Mesothelial cell of epicardium (in vitro differentiated cells): ENCODE measurements at places on chromosomes 3 and 15. TPM values are rescaled to one million over a fixed set of nuclear protein-coding genes. Genes with fewer than 3 reads are reported as not detected.

DNA sequence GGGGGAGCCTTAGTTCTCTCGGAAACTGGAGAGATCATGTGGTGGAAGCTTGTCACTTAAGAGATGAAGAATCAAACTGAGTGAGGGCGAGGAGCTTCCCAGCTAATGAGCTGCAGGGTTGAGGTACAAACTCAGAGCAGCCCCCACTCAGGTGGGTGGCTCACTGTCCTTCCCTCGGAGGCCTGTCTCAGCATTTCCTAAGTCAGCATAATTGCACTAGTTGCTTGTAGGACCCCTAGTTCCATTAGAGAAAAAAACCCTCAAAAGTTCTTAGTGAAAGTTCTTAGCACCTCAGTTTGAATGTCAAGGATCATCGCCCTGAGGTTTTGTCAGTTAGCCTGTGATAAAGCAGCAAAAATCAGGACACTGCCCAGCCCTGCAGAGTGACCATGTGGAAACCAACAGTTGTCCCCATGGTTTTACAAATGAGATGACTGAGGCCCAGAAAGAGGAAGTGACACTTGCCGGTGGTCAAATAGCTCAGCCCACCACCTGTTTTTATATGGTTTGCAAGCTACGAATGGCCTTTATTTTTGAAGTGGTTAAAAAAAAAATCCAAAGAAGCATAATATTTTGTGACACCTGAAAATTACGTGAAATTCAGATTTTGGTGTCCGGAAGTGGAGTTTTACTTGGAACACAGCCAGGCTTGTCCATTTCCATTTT is 11.9 kb downstream of the SMAD6 start:
- DNase-seq = no peak

DNA sequence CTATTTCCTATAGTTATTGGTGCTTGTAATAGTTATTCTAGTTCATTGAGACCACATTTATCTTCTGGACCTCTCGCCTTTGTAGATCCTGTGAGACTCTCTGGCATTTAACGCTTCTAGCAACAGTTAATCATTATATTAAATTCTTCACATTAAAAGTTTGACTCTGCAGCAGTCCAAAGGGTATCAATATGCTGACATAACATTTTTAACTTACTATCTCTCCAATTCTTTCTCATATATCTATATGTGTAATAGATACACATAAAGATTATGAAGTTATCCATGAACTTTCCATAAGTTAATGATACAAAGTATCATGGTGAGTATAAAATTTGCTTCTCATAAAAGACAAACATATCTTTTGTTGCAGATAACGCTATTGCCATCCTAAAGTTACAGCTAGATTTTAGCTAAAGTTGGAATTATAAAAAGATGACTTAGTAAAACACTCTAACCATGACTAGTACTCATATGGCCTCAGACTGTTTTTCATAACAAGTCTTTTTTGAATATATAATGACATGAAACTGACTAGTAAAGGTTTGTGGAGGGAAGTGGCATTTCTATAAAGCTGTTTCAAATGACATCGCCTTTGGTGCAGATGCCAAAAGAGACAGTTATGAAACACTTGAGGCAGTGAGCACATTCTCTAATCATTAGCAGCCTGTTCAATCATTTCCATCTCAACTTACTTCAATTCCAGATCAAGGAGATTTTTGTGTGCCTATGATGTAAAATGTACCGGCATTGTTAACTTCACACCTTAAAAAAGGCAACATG is 379.3 kb upstream of the CBLB start:
- DNase-seq = no peak

DNA sequence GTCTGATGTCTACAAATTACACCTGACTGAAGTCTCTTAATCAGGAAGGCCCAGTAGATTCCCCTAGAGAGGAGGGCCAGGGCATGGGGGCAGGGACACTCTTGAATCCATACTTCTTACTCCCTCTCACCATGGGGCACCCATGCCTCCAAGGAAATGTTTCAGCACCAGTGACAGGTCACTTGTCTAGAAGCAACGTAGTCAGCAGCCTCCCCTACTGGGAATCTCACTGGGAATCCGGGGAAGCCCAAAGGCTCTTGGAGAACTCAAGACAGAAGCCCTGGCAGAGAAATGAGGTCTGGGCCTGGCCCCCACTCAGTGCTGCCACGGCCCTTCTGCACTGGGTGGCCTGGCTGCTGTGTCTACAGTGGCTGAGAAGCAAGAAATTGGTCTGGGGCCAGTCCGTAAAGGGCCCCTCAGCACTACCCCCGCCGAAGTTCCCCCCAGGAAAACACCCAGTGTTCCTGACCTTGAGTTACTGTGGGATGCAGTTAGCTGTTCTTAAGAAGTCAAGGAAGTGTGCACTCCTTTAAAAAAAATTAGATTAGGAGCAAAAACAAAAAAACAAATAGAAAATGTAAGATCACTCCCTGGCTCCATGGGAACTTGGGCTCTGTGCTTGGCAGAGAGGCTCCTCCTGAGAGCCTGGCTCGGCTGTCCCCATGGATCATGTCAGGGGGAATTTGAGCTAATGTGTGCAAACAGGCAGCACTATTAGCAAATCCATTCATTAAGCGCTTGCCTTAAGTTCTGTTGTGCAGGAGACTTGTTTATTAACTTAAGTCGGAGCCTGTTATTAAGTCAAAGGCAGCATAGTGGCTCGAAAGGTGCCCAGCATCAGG is 5.4 kb upstream of the LINGO1 start:
- no peak for DNase-seq

GRCh38 chr3:160569894-160570652 is 4.7 kb upstream of the KPNA4 start:
- DNase-seq = no peak

DNA sequence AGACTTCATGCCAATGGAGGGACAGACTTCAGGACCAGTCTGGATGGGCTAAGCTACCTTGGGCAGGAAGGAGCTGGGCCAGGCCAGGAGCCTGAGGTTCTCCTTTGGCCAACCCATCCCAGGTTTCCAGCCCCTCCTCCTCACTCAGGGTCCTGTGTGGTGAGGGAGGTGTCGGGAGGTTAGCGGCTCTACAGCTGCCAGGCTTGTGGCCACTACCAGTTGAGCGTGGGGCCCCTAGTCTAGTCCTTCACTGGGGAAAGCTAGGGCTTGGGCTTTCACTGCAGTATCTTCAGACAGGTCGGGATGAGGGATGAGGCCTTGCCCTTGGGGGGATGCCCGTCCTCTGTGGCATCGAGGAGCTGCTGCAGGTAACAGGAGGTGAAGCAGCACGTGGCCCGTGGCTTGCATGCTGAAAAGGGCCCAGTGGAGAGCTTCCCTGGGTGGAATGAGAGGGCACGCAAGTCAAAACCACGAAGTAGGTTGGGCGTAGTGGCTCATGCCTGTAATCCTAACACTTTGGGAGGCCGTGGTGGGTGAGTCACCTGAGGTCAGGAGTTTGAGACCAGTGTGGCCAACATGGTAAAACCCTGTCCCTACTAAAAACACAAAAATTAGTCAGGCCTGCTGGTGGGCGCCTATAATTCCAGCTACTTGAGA is 8.5 kb upstream of the FANCD2 start:
- no peak for DNase-seq

- DNase-seq = no peak
These were observed 17.7 kb upstream of the LAMP3 start for GRCh38 chr3:183180110-183180783.

- DNase-seq = no peak
These were observed 183.5 kb upstream of the NSMCE3 start for GRCh38 chr15:29452881-29453731.

GRCh38 chr3:85303156-85303555 is 344.4 kb downstream of the CADM2 start:
- no peak for DNase-seq

DNA sequence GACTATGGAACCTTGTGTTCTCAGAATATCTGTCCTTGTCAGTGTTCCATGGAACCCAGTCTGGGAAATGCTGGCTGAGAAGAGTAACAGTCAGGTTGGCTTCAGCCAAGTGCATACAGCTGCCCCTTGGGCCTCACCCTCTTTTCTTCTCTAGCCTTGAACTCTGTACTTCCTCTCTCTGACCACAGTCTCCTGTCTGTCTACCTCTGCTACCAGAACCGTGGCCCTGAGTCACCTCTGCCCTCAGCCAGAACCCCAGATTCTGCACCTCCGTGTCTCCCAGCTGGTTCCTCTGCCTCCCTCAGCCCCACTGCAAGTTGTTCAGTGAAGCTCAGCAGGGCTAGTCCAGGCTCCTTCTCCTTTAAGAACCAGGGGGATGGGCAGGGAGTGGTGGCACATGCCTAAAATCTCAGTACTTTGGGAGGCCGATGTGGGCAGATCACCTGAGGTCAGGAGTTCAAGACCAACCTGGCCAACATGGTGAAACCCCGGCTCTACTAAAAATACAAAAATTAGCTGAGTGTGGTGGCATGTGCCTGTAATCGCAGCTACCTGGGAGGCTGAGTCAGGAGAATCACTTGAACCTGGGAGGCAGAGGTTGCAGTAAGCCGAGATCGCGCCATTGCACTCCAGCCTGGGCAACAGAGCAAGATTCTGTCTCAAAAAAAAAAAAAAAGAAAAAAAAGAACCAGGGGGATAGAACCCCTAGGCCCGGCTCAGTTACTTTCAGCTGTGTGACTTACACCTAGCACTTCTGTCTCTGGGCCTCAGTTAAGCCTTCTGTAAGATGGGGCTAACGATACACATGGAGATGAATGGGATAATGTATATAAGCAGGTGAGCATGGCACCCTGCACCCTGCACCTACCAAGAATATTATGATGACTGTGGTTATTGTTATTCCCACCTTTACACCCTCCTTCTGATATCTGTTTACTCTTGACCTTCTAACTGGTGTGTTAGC is 24.3 kb upstream of the TATDN2 start:
- no peak for DNase-seq

GRCh38 chr15:89170364-89170763 is 51.0 kb downstream of the RLBP1 start:
- no peak for DNase-seq

Gene P3H2
- total RNA-seq = 14.8 to 17.2 TPM (median 15.8 TPM) in 3 replicates

- DNase-seq = no peak
These were observed 2.3 kb downstream of the FEZF2 start for GRCh38 chr3:62370858-62371719.

GRCh38 chr15:50229336-50229735 is 36.2 kb downstream of the HDC start:
- no peak for DNase-seq

Gene KLHL40
- not detected in 3 replicates for total RNA-seq

GRCh38 chr3:191085091-191085490 is 114.0 kb upstream of the OSTN start:
- DNase-seq = no peak

DNA sequence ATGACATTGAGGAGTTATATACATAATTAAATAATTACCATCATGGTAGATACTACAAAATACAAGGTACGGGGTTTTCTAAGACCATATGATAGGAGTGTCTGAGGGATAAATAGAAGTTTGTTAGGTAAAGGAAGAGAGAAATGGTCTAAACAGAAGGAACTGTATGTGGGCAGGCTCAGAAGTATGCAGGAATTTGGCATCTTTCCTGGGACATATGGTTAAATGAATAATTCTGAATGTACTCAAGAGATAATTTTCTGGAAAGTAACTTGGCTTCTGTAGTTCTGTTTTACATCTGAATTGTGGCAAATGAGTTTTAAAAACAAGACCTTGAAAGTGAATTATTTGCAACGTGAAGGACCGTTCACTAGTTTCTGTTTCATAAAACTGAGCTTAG is 17.5 kb downstream of the LMCD1 start:
- DNase-seq = no peak

DNA sequence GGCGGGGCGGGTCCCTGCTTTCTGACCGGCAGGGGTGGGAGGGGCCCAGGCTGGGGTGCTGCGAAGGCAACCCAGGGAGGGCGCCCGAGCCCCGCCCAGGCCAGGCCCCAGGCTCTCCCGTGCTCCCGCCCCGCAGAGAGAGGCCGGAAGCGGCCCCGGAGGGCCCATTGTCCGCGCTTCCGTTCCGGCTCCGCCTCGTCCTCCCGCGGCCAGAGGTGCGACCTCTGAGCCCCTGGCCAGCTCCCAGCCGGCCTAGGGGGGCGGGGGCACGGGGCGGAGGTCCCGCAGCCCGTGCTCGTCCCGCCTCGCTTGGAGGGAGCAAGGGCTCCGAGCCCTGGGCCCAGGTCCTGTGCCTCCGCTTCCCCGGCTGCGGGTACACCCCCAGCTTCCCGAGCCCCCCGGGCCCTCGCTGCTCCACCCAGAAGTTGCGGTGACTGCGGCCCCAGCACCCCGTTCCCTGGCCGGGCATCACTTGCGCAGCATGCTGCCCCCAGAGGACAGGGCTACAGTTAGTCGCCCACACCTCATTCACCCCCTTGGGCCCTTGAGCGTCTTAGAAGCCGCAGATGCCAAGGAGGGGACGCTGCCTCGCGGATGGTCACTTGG is 20.4 kb upstream of the PLXND1 start:
- DNase-seq = no peak

Gene C3orf49
- total RNA-seq = not detected in 3 replicates

Gene SPATA12
- total RNA-seq = not detected in 3 replicates

DNA sequence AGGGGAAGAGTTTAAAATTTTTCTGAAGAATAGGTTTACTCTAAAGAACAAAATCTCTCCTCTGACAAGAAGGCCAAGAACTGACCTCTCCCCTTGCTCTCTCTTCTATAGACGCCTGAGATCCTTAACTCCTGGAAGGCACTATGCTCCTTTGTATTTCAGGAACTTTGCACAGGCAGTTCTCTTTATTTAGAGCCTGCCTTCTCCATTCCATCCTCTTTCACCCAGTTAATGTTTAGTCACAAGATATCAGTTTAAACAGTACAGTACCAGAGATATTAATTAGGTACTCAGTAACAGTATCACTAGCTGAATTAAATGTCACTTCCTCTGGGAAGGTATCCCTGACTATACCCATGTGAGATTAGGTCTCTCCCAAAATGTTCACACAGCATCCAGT is 33.5 kb downstream of the HERC1 start:
- no peak for DNase-seq

Gene TASOR
- 81.4 to 83.9 TPM (median 83.2 TPM) in 3 replicates for total RNA-seq

Gene C3orf62
- total RNA-seq = 13.2 to 14.7 TPM (median 13.4 TPM) in 3 replicates

DNA sequence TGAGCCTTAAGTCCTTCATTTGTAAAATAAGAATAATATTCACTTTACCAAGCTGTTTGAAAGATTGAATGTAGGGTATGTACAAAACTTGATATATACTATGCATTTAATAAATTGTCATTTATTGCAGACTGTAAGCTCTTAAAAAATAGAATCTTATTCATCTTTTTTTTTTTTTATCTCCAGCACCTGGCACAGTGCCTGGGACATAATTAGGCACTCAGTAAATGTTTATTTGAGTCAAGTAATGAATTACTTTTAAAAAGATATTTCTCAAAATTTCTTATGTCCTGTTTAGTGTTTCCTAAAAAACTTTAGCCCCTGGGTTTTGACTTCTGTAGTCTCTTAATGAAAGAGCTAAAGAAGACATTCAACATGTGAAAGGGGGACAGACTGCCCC is 71.7 kb downstream of the TOP2B start:
- DNase-seq = no peak

GRCh38 chr15:75067123-75067830 is 43.9 kb downstream of the PPCDC start:
- DNase-seq = no peak
